ENCODE measurements at places on chromosomes 5 and 9.

DNA sequence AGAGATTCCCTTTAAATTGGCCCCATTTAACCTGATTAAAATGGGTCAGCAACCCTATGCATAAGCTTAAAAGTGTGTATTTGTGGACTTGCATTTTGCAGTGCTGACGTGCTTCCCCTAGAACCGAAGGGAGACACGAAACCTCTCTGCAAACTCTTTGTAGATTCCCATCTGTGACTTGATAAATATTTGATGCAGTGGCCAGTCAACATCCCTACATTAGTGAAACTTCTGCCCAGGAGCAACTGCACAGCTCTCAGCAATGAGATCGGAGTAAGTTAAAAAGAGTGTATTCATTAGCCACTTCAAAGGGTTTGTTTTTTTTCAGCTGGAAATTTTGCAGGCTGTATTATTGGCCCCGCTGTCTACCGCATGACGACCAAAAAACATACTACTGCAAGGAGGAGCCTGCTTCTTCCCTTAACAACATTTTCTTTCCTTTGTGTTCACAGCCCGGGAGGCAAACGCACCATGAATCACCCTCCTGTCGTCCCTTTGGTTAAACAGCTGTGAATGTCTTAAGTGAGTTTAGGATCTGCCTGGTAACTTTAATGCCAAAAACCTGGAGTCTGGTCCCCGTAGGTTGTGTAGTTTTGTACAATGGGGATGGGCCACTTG lies 38.0 kb upstream of the TCERG1 start:
- DNase-seq = no peak

- no peak for DNase-seq
These were observed 158.7 kb downstream of the FGF1 start for GRCh38 chr5:142527234-142527633.

DNA sequence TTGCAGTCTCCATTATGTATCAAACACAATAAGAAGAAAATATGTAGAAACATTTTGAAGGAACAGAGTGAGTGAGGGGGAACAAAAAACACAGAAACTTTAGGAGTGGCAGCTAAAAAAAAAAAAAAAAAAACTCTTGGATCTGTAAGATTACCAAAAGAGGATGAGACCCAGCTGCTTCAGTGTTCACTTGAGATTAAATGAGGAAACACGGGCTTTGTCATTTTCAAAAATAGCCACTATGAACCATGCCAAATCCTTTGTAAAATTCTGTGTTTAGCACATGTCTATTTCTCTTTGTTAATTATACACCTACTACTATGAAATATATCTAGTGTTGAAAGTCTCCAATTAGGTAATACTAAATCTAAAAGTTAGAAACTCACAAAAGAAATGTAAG lies 485.9 kb downstream of the EFNA5 start:
- no peak for DNase-seq

- DNase-seq = no peak
These were observed 286.9 kb downstream of the PLK2 start for GRCh38 chr5:58172946-58173345.

DNA sequence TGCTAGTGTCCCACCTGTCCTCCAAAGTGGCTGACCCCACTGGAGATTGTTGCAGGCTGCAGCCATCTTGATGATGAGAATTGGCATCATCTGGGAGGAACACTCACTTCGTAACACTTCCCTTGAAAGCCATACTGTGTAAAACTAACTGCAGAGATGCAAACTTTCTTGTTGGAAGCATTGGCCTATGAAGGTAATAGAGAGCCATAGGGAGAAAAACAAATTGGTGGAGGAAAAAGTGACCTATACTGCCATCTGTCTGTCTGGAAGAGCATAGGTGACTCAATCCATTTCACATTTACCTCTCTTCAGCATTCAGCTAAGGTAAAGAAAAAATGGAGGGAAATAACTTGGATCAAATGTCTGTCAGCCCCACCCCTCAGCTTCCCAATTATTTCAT lies 473.4 kb downstream of the NTRK2 start:
- DNase-seq = no peak

Measured in activated CD4-positive, alpha-beta T cell treated with anti-CD3 and anti-CD28 coated beads, Interleukin-2, amount 50 U/mL, for 4 hours (primary cell).